Endothelial cell of umbilical vein (primary cell): ENCODE measurements at places on chromosomes 2 and 18. TPM values are rescaled to one million over a fixed set of nuclear protein-coding genes. Genes with fewer than 3 reads are reported as not detected.
A peak's percentile ranks its signal among the peaks of the same experiment; 100 is the strongest.

- no peaks in the 10 kb centered on the region for H3K27me3 ChIP-seq
- H3K27ac ChIP-seq, result no peak overlapping the region
- DNase-seq, result no peak
- no peak overlapping the region for H3K4me3 ChIP-seq
Observed at GRCh38 chr2:138744713-138745112, 35.5 kb downstream of the NXPH2 start.

GRCh38 chr2:180442860-180443644, 436.0 kb upstream of the CWC22 start:
- no peak overlapping the region for H3K4me3 ChIP-seq
- H3K27ac ChIP-seq, result no peak overlapping the region
- no peaks in the 10 kb centered on the region for H3K27me3 ChIP-seq
- DNase-seq, result no peak
- no peaks in the 10 kb centered on the region for H3K4me1 ChIP-seq

DNA sequence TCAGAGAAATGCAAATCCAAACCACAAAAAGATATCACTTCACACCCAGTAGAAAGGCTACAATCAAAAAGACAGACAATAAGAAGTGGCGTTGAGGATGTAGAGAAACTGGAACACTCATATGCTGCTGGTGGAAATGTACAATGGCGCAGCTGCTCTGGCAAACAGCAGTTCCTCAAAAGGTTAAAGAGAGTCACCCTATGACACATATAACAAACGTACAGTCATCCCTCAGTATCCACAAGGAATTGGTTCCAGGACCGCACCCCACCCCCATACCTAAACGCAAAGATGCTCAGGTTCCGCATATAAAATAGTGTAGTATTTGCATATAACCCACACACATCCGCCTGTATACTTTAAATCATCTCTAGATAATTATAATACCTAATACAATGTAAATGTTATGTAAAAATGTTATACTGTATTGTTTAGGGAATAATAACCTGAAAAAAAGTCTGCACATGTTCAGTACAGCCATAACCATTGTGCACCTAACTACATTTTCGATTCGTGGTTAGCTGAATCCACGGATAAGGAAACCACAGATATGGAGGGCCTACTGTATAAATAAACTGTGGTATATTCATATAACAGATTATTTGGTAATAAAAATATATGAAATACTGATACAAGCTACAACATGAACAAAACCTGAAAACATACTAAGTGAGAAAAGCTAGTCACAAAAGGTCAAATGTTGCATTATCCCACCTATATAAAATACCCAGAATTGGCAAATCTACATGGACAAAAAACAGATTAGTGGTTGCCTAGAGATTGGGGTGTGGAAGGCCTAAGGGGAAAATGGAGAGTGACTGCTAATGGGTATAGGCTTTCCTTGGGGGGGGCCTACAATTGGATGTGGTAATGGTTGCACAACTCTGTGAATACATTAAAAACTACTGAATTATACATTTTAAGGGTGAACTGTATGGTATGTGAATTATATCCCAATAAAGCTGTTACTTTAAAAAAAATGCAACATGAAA, 37.5 kb downstream of the UXS1 start:
- H3K4me1 ChIP-seq, result peaks cover 4% of the 10 kb centered on the region
- H3K36me3 ChIP-seq, result peaks cover 2% of the 10 kb centered on the region
- H3K27ac ChIP-seq, result no peak overlapping the region
- DNase-seq, result no peak
- no peak overlapping the region for H3K4me3 ChIP-seq
- no peaks in the 10 kb centered on the region for H3K27me3 ChIP-seq

DNA sequence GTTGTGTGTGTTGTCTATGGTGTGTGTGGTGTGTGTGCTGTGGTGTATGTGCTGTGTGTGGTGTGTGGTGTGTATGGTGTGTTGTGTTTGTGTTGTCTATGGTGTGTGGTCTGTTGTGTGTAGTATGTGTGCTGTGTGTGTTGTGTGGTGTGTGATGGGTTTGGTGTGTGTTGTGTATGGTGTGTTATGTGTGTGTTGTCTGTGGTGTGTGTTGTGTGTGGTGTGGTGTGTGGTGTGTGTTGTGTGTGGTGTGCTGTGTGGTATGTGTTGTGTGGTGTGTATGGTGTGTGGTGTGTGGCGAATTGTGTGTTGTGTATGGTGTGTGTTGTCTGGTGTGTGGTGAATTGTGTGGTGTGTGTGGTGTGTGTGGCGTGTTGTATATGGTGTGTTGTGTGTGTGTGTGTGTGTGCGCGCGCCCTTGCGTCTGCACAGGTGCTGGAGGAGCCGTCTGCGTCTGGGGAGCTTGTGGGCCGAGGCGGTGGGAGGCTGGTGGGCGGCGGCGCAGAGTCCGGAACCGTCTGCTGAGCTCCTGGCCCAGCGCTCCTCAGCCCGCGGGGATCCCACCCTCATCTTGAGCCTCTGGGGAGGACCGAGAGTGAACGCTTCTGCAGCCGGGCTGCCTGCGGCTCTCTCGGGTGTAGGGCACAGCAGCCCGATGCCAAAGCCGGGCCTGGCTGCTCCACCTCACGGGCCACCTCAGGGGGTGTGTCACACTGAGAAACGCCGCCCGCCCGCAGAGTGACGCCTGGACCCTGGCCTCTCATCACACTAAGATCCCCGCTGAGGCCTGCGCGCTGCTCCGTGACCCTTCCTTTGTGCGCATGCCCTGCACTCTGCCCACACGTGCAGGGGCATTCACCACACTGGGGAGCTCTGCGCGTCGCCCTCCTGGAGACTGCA, 8.8 kb upstream of the ADI1 start:
- no peak overlapping the region for H3K4me3 ChIP-seq
- peaks cover 10% of the 10 kb centered on the region for H3K4me1 ChIP-seq
- no peak overlapping the region for H3K27ac ChIP-seq

DNA sequence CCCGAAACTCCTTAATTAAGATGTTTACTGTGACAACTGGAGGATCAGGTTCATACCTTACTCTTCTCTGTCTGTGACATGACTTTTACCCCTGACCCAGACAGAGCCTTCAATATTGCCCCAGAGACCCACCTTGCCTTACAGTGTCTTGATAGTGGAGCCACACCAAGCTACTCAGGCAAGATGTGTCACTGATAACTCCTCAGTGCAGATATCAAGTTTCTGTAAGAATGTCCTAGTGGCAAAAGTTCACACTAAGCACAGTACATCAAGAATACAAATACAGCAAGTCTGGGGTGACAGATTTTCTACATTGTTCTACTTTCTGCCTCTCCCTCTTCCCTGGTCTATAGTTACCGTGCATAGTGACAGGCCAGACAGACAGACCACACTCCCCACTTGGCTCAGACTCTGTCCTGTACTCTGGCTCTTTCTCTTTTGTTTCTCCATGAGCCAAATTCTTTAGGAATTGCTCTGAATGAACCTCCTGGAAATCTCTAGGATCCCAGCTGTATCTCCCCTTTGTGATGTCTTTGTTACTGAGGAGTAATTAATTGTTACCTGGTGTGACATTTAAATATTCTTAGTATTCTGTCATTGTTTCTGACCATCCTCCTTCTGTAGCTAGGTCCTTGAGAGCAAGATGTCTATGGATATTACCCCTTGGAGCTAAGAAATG, 24.1 kb upstream of the APOB start:
- peaks cover 2% of the 10 kb centered on the region for H3K27me3 ChIP-seq
- no peaks in the 10 kb centered on the region for H3K36me3 ChIP-seq
- H3K27ac ChIP-seq, result no peak overlapping the region
- no peak overlapping the region for H3K4me3 ChIP-seq

GRCh38 chr2:172962824-172963223, 112.8 kb upstream of the MAP3K20 start:
- peak; percentile 94 for DNase-seq
- peaks cover 35% of the 10 kb centered on the region for H3K4me1 ChIP-seq
- no peaks in the 10 kb centered on the region for H3K27me3 ChIP-seq
- peak overlapping the region; percentile 88 for H3K27ac ChIP-seq
- no peak overlapping the region for H3K4me3 ChIP-seq

DNA sequence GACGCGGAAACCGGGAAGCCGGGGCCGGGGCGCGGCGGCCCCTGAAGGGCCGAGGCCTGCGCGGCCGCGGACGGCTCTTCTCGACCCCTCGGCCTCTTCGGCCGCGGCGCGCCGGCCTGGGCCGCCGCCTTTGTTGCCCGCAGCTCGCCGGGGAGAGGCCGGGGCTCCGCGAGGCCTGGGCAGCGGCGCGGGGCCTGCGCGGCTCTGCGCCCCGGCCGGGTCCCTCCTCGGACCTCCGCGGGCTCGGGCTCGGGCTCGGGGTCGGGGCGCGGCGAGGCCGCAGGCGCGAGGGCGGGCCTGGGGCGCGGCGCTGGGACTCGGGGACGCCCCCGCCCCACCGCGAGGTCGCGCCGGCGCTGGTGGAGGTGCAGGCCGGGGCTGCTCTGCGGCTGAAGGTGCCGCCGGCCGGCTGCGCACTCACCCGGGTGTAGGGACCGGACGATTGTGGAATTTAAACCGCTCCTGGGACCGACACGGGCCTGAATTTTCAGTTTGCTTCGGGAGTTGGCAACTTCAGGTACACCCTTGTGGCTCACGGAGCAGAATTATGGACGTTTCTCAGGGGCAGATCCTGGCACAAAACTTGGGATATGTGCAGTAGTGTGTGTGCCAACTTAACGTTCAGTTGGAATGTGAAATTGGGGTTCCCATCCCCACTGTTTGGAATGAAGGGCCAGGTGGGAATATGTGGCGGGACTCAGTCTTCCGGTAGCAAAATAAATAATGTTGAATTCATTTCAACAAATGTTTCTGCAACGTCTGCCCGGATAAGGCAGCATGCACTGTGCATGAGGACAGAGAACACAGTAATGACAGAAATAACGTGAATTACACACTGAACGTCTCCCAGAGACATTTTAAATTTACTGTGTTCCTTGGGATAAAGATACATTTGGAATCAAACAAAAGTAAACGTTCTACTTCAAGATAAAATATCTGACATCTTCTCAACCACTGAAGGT, 787 bp downstream of the SOCS6 start:
- H3K27ac ChIP-seq, result peak overlapping the region; percentile 73
- H3K4me3 ChIP-seq, result peak overlapping the region; percentile 90
- no peaks in the 10 kb centered on the region for H3K36me3 ChIP-seq
- H3K27me3 ChIP-seq, result no peaks in the 10 kb centered on the region
- H3K4me1 ChIP-seq, result peaks cover 22% of the 10 kb centered on the region

DNA sequence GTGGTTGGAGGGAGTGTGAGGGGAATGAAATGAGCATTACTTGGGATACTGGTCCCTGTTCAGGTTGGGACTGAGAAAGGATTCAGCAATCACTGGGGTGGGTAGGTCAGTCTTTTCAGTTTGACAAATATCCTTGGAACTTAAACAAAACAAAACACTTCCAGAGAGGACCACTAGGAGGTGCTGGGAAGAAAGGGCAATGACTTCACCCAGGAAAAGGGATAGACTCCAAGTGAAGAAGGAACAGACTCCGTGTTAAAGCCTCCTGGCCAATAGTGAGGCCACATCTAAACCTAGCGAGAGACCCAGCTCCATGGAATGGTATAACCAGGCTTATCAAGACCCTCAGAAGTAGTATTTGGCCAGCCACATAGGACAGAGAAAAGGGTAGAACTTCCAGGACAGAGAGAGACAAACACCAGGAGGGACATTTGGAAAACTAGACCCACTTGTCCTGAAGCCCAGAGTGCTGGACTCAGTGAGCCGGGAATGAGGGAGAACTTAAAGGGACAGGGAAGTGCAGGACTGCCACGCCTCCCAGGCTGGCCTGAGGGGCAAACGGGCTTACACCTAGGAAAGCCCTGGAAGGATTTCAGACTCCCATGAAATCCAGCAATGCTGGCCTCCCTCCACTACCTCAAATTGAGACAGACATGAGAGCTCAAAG, 19.6 kb upstream of the KCNG3 start:
- no peak overlapping the region for H3K27ac ChIP-seq
- peaks cover 7% of the 10 kb centered on the region for H3K4me1 ChIP-seq
- H3K4me3 ChIP-seq, result no peak overlapping the region
- no peaks in the 10 kb centered on the region for H3K36me3 ChIP-seq

DNA sequence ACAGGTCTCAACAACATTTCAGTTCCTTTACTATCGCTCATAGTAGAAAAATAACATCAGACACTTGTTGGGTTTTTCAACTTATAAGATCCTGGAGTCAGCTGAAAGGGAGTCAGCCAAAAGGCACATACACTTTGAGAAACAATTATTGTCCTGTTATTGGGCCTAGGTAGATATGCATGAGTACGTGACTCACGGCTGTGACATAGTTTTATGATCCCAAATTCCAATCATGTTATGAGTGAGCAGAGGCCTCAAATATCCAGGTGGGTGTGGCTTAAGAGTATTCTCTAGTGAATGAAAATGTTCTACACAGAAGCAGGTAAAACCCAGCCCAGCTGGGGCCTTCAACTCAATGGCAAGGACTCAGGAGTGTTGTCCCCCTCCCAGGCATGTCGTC, 27.2 kb downstream of the SERPINB8 start:
- no peak overlapping the region for H3K4me3 ChIP-seq
- H3K4me1 ChIP-seq, result no peaks in the 10 kb centered on the region

DNA sequence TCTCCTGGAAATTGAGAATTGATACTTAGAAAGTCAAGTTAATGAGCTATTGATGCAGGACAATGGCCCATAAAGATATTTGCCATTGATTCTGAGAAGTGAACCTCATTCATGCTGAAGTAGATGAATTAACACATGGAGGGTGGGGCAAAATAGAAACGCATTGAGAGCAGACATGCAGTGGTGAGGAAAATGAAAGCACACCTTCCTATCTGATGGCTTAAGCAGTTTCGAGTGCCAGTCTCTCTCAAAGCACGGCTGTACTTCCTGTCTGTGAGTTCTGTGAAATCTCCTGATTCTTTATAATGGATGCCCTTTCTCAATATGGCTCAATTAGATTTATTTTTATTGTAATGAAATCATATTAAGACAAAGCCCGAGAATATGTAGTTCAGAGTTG, 247.0 kb downstream of the TMX3 start:
- no peaks in the 10 kb centered on the region for H3K4me1 ChIP-seq
- H3K36me3 ChIP-seq, result no peaks in the 10 kb centered on the region
- no peaks in the 10 kb centered on the region for H3K27me3 ChIP-seq
- DNase-seq, result no peak
- no peak overlapping the region for H3K4me3 ChIP-seq

DNA sequence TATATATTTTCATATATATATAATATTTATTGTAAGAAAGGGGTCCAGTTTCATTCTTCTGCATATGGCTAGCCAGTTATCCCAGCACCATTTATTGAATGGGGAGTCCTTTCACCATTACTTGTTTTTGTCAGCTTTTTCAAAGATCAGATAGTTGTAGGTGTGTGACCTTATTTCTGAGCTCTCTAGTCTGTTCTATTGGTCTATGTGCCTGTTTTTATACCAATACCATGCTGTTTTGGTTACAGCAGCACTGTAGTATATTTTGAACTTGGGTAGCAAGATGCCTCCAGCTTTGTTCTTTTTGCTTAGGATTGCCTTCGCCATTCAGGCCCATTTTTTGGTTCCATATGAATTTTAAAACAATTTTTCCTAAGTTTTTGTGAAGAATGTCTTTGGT, 320.1 kb downstream of the CDH2 start:
- no peak overlapping the region for H3K27ac ChIP-seq
- no peak overlapping the region for H3K4me3 ChIP-seq
- no peaks in the 10 kb centered on the region for H3K4me1 ChIP-seq
- H3K27me3 ChIP-seq, result no peaks in the 10 kb centered on the region
- no peaks in the 10 kb centered on the region for H3K36me3 ChIP-seq

The CDKL4 gene
- polyA plus RNA-seq, result 0.17 TPM in 1 of 2 replicates, not detected in the other

The ARHGAP15 gene
- not detected in 2 replicates for polyA plus RNA-seq

The FAM228B gene
- 1.6 and 1.8 TPM in 2 replicates for polyA plus RNA-seq

The SAG gene
- not detected in 2 replicates for polyA plus RNA-seq

The LRRTM1 gene
- polyA plus RNA-seq, result not detected in 2 replicates

The C2orf66 gene
- 0.54 and 0.59 TPM in 2 replicates for polyA plus RNA-seq

The VWC2L gene
- not detected in 2 replicates for polyA plus RNA-seq

The SPDYA gene
- polyA plus RNA-seq, result 0.06 TPM in 2 replicates

The PID1 gene
- polyA plus RNA-seq, result not detected in 2 replicates

The RAB6C gene
- not detected in 2 replicates for polyA plus RNA-seq
